ENCODE measurements at places on chromosomes 3 and 15. TPM values are rescaled to one million over a fixed set of nuclear protein-coding genes. Genes with fewer than 3 reads are reported as not detected.
A peak's percentile ranks its signal among the peaks of the same experiment; 100 is the strongest.

Gene ASB14
- not detected for total RNA-seq

Gene SPINK8
- not detected for total RNA-seq

Gene SPESP1
- total RNA-seq = 2.8 TPM

Gene ADGRG7
- not detected for total RNA-seq

DNA sequence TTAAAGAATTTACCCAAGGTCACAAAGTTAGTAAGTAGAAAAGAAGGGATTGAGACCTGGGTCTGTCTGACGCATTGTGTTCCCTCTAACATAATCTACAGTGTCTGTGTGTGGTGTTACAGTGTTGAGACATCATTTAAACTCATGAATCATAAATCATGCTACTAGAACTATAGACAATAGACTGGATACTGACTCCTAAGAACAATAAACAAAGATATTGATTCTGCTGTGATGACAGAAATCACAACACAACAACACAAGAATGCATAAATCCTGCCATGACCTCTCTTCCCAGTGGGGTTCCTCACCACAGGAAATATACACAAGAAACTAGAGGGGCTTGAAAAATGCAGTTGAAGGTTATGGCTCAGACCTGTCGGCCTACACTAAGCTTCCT is 44.3 kb downstream of the TRIM69 start:
- no peak overlapping the region for H3K4me3 ChIP-seq
- H3K27me3 ChIP-seq = no peaks in the 10 kb centered on the region
- H3K27ac ChIP-seq = no peak overlapping the region
- H3K36me3 ChIP-seq = no peaks in the 10 kb centered on the region
- DNase-seq = no peak

DNA sequence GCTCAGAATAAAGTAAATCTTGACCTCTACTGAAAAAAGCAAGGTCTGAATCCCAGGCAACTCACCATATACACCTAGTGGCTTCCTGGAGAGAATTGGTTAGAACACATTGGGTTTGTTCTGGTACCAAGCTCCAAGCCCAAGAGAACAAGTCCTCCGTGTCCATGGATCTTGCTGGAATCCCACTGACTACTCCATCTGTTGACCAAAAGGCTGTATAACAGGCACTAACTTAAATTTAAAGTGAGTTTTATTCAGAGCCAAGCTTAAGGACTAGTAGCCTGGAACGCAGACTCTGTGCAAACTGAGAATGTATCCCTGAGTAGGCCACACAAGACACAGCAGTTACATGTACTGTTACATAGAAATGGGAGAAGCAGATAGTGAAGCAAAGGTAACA is 342.1 kb upstream of the LRRC3B start:
- no peak for DNase-seq
- H3K27me3 ChIP-seq = no peaks in the 10 kb centered on the region
- H3K4me3 ChIP-seq = no peak overlapping the region
- no peak overlapping the region for H3K27ac ChIP-seq

DNA sequence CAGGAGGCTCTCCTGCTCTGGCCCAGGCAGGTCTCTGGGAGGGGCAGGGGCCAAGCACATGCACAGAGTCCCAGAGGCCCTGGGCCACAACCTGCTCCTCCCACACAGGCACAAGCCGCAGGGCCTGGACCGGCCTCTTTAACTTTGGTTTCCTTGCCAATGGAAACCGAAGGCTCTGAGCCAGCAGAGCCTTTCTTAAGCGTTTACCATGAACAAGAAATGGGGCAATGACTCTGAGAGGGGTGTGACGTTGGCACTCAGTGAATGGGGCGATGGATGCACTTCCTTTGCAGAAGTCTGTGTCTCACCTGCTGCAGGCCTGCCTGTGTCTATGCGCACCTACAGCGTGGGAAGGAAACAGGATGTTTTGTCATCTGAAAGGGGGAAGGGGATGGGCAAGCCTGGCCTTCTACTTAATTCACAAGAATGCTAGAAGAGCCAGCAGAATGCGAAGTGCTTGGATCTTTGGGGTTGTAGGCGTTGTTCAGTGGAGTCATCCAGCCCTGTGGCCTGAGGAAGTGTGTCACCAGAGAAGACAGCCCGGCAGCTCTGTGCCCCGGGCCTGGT is 41.8 kb downstream of the IFT122 start:
- H3K4me1 ChIP-seq = no peaks in the 10 kb centered on the region
- H3K27me3 ChIP-seq = no peaks in the 10 kb centered on the region
- H3K4me3 ChIP-seq = no peak overlapping the region
- no peak overlapping the region for H3K27ac ChIP-seq

DNA sequence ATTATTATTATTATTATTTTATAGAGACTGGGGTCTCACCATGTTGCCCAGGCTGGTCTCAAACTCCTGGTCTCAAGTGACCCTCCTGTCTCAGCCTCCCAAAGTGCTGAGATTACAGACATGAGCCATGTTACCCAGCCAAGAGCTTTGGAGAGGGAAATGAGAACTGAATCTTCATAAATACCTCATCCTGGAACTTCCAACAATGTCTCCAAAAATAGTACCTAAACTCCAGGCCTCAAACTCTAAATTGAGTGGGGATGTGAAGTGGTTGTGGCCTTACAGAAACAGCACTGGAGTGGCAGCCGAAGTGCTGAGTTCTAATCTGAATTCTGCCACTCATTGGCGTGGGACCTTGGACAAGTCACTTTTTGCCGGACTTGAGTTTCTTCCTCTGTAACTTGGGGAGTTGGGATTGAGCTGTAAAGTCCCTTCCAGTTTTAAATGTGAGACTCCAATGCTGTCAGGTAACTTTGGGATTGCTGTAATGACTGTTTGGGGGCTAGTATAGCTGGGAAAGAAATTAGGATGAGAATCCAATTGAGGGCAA is 10.0 kb upstream of the SRP14 start:
- no peak overlapping the region for H3K4me3 ChIP-seq
- H3K27ac ChIP-seq = peak overlapping the region; percentile 63
- peaks cover 11% of the 10 kb centered on the region for H3K4me1 ChIP-seq
- H3K36me3 ChIP-seq = no peaks in the 10 kb centered on the region

DNA sequence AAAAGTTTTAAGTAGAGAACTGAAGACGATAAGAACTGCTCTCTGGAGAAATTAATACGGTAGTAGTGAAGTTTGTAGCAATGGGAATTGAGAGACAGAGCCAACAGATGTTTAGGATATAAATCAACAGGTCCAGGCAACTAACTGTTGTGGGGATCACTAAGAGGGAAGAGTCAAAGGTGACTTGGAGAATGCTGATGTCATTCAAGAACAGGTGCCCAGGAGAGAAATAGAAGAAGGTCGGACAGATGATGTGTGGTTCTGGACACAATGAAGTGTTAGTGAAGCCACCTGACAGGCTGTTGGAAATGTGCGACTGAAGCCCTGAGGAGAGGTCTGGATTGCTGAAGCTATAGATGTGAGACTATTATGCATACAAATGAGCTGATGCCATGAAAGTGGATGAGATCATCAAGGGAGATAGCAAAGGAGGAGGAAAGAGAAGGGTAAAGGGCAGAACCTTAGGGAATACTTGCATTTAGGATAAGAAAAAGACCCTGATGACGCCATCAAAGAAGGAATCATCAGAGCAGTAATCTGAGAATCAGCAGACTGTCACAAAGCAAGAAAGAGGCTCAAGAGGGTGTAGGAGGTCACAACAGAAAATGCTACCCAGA is 183.7 kb downstream of the FRMD5 start:
- DNase-seq = no peak
- no peaks in the 10 kb centered on the region for H3K4me1 ChIP-seq
- H3K4me3 ChIP-seq = no peak overlapping the region

DNA sequence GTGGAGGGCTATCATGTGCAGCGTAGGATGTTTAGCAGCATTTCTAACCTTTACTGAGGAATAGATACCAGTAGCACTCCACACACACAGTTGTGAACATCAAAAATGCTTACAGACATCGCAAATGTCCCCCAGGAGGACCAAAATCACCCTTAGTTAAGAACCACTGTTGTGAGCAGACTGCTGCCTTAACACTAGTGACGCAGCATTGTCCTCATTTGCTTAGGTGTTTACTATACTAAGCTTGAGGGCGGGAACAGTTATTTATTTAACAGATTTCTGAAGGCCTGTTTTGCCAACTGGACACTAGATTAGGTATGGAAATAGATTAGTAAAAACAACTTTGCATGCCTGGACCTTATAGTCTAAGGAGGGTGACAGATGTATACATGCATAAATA is 2.3 kb downstream of the PPP2R3A start:
- H3K36me3 ChIP-seq = no peaks in the 10 kb centered on the region
- H3K27me3 ChIP-seq = no peaks in the 10 kb centered on the region
- H3K4me1 ChIP-seq = no peaks in the 10 kb centered on the region

- no peak overlapping the region for H3K4me3 ChIP-seq
- no peaks in the 10 kb centered on the region for H3K27me3 ChIP-seq
- no peak overlapping the region for H3K27ac ChIP-seq
- DNase-seq = no peak
- H3K4me1 ChIP-seq = no peaks in the 10 kb centered on the region
Measured at GRCh38 chr3:125428216-125428830, 53.2 kb upstream of the ZNF148 start.

GRCh38 chr3:58801541-58801940 is 135.0 kb upstream of the FAM3D start:
- no peak for DNase-seq
- H3K4me3 ChIP-seq = no peak overlapping the region
- H3K27ac ChIP-seq = no peak overlapping the region
- H3K27me3 ChIP-seq = no peaks in the 10 kb centered on the region
- H3K36me3 ChIP-seq = no peaks in the 10 kb centered on the region

All from uterus (tissue), 4 donors.